ENCODE measurements at places on chromosomes 3 and 15.

- DNase-seq = no peak
Observed at GRCh38 chr3:27669591-27669990, 52.5 kb downstream of the EOMES start.

DNA sequence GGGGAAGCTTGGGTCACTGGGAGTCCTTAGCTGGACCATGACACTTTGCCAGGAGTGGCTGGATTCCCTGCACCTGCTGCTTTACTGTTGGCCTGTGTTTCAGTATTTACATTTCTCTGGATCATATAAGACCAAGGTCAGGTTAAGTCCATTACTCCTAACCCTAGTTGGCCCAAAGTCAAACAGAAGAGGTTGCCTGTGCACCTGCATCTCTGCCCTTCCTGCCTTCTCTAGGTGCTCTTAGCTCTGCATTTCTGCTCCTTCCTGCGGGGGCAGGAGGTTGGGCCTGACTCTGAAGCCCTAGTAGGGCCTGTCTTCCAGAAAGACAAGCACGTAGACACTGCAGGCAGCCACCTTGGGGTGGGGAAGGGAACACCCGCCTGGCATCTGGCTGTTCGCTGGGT, 124.3 kb downstream of the RPLP1 start:
- DNase-seq = no peak

GRCh38 chr15:25058080-25058785, 103.4 kb downstream of the SNRPN start:
- no peak for DNase-seq

DNA sequence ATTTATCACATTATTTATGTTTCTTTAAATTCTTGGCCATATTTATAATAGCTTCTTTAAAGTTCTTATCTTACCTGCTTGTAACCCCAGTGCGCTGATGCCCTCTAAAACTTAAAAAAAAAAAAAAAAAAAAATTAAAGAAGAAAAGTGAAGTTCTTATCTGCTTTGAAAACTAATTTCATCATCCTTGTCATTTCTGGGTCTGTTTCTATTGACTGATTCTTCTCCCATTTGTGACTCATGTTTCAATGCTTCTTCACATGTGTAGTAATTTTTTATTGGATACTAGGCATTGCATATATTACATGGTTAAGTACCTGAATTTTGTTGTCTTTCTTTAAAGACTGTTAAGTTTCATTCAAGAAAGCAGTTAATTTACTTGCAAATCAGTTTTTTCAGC, 3.4 kb upstream of the SEC22A start:
- no peak for DNase-seq

- no peak for DNase-seq
Observed at GRCh38 chr3:69880069-69880640, 119.4 kb upstream of the SAMMSON start.

DNA sequence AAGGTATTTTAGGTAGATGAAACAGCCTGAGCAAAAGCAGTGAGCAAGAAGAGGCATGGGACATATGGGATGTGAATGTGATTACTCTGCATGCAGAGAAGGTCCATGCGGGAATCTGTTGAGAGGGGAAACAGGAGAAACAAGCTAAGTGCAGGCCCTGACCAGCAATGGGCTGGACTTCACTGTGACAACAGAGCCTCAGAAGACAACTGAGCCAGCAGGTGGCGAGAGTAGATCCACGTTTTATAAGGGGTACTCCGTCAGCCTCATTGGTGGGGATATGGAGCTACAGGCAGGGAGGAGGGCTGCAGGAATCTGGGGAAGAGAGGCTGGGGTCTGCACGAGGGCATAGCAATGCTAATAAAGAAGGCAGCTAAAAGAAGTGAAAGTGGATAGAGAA, 405.9 kb upstream of the LMCD1 start:
- no peak for DNase-seq

- no peak for DNase-seq
Observed at GRCh38 chr3:502486-502885, 305.9 kb downstream of the CHL1 start.

DNA sequence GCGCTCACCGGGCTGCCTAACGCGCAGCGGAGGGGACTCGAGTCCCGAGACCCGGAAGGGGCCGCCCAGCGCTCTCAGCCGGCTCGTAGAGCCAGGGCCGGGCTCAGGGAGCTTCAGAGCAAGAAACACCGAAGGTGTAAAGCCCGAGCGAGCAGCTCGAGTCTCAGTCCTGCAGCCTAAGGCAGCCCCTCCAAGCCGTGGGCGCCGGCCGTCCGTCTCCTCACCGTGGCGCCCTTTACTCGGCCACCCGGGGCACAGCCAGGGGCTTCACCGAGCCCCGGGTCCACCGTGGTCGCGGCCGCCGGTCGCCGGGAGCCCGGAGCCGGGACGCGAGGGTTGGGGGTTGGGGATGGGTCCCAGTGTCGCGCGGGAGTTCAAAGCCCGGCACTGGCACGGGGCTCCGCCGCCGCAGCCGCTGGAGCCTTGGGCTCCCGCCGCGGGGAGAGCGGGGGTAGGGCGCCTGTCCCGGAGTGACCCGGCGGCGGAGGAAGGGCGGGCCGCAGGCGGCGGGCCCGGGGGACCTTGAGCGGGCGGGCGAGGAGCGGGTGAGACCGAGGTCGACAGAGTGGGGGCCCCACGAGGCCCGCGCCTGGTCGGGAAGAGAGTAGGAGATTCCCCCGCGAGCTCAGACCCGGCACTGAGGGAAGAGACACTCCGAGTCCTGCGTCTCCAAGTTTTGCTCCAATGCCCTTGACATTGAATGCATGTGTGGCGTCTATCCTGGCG, 26.9 kb upstream of the THRB start:
- peak; percentile 37 for DNase-seq

DNA sequence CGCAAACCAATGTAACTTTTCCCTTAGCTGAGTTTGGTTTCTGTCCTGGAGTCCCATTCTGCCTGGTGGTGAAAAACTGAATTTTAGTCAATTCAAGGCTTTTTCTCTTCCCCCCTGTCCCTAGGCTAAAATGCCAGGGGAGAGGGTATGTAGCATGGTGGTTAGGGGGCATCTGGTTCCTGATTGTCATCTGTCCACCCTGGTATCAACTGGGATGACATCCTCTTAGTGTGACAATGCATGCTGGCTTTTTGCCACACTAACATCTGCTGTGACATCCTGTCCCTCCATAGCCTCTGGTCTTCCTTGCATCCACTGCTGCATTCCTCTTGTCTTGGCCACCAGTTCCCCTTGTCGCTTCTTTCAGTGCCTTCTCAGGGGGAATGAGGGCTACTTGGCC, 73.7 kb downstream of the ABHD5 start:
- no peak for DNase-seq

- DNase-seq = no peak
Observed at GRCh38 chr3:157832588-157832987, 273.6 kb downstream of the SHOX2 start.

GRCh38 chr3:189353988-189354889, 182.5 kb downstream of the TPRG1 start:
- DNase-seq = no peak

DNA sequence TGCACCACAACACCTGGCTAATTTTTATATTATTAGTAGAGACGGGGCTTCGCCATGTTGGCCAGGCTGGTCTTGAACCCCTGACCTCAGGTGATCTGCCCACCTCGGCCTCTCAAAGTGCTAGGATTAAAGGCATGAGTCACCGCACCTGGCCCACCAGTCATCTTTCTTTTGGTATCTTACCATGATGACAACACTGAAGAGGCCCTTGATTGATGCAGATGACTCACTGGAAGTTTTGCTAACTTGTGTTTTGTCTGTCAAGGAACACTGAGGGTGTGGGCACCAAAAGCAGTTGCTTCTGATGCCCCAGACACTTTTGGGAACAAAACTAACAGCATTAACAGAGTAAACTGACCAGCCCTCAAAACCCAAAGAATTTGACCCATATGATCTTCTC, 88.3 kb downstream of the MYO5A start:
- no peak for DNase-seq

- DNase-seq = no peak
Observed at GRCh38 chr3:15023719-15024118, 41.4 kb downstream of the MRPS25 start.

DNA sequence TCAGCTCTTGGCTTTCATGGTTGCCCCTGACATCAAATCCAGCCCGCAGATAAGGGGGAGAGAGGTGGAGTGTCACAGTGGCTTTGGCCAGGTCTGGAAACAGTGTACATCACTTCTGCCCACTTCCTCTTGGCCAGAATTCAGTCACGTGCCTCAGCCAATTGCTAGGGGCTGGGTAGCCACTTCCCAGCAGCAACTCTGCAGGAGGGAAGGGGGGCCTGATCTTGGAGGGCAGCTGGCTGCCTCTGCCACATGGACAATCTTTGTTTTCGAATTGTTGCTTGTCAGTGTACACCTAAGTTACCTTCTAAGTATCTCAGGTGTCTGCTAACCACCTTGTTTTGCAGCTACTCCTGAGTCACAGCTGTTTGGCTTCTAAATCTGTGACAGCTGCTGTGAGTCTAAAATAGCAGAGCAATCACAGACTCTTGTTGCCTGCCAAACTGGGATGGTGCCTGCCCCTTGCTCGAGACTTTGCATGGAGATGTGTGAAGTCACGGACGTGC, 41.0 kb upstream of the LIMD1 start:
- no peak for DNase-seq

- DNase-seq = no peak
Observed at GRCh38 chr3:47612879-47613278, 34.2 kb upstream of the CSPG5 start.

GRCh38 chr15:31435261-31435911, 108.8 kb downstream of the KLF13 start:
- peak; percentile 67 for DNase-seq

- no peak for DNase-seq
Observed at GRCh38 chr3:41097896-41098496, 101.3 kb upstream of the CTNNB1 start.

- no peak for DNase-seq
Observed at GRCh38 chr15:65819563-65819960, 27.5 kb upstream of the DENND4A start.
